ENCODE measurements at places on chromosomes 16 and 17.
A peak's percentile ranks its signal among the peaks of the same experiment; 100 is the strongest.

DNA sequence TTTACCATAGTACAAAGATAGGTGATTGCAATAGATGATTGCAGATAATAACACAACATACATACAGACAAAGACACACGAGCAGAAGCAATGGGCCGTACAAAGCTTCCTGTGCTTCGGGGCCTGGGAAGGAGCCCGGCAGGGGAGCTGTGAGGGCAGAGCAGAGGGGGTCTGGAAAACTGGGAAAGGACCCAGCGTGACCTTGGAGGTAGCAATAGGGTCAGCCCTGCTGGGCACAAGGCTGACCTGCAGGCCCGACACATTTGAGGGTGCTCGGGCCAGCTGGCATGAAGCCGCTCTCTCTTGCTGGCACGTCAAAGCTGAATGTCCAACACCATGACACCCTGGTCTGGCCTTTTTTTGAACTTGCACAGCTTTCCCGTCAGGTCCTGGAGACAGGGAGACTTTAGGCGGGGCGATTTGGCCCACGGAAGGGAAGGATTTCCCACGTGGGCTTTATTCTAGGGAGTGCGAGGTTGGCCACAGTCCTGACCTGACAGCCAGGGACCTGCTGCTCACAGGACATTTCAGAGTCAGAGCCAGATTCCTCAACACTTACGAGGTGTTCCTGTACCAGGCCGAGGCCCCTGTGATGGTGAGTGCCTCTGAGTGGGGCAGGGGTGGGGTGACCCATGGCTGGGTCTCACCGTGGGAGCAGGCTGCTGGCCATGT lies 83.2 kb downstream of the NTN1 start:
- ATAC-seq: no peak

DNA sequence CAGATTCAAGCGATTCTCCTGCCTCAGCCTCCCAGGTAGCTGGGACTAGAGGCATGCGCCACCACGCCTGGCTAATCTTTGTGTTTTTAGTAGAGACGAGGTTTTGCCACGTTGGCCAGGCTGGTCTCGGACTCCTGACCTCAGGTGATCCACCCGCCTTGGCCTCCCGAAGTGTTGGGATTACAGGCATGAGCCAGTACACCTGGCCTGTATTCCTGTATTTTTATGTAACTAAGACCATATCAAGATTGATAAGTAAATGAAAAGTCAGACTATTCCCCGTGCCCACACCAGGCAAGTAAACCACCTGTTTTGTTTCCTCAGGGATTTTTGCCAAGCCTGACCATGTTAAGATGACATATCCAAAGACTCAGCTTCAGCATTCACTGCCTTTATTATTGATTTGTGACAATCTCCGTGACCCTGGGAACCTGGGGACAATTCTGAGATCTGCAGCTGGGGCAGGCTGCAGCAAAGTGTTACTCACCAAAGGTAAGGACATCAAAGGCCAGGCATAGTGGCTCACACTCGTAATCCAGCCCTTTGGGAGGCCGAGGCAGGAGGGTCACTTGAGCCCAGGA lies 5.6 kb downstream of the MRM3 start:
- no peak for ATAC-seq

GRCh38 chr16:87918866-87919680 lies 17.3 kb downstream of the CA5A start:
- ATAC-seq: no peak

DNA sequence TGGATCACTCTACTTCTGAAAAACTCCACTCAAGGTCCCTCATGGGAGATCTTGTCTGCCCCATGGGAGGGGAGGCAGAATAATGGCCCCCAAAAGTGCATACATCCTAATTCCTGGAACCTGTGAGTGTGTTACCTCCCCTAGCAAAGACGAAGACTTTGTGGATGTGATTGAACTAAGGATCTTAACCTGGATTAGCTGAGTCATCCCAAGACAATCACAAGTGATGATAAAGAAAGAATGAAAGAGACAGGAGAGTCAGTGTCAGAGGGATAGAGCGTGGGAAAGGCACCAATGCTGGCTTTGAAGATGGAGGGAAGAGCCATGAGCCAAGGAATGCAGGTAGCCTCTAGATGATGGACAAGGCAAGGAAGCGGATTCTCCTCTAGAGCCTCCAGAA lies 374.7 kb upstream of the DYNLRB2 start:
- no peak for ATAC-seq

GRCh38 chr17:33007186-33007585 lies 15.5 kb downstream of the SPACA3 start:
- no peak for ATAC-seq

DNA sequence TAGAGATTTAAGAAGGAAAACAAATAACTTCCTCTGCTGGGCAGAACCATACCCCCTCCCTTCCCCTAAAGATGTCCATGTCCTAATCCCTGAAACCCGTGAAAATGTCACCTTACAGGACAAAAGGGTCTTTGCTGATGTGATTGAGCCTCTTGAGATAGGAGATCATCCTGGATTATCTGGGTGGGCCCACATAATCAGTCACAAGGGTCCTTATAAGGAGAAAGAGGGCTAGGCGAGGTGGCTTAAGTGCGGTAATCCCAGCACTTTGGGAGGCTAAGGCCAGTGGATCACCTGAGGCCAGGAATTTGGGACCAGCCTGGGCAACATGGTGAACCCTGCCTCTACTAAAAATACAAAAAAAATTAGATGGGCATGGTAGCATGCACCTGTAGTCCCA lies 12.0 kb upstream of the SLC39A11 start:
- ATAC-seq: no peak

- no peak for ATAC-seq
Observed at GRCh38 chr17:7196651-7197401, 17.7 kb upstream of the ASGR1 start.

GRCh38 chr17:75508931-75509361 lies 6.4 kb downstream of the CASKIN2 start:
- ATAC-seq: no peak

- no peak for ATAC-seq
Observed at GRCh38 chr17:56548661-56549060, 44.8 kb upstream of the NOG start.

DNA sequence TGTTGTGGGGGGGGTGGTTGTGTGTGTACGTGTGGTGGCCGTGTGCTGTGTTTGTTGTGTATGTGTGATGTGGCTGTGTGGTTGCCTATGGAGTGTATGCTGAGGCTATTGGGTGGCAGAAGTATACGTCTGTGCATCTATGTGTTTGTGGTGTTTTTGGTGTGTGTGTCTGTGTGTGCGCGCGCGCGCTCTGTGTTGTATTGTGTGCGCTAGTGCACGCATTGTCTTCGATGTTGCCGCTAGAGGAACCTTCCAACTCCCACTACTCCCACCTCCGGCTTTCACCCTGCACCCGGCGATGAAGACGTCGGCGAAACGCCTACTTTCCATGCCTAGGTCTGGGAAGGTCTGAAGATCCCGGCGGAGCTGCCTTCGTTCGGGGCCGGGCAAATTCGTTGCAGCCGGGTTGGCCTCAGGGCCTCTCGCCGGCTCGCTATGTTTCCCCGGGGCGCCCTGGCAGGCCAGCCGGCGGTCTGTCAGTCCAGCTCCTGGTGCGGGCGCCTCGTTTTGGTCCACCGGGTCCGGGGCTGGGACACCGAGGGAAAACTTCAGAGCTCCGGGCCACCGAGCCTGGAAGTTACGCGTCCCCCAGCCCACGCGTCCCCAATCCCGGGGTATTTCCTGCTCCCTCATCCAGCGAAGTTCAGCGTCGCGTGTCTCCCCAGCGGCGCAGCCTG lies 5.2 kb upstream of the DLX4 start:
- ATAC-seq: no peak

GRCh38 chr17:58968426-58969061 lies 138.1 kb downstream of the TRIM37 start:
- no peak for ATAC-seq

DNA sequence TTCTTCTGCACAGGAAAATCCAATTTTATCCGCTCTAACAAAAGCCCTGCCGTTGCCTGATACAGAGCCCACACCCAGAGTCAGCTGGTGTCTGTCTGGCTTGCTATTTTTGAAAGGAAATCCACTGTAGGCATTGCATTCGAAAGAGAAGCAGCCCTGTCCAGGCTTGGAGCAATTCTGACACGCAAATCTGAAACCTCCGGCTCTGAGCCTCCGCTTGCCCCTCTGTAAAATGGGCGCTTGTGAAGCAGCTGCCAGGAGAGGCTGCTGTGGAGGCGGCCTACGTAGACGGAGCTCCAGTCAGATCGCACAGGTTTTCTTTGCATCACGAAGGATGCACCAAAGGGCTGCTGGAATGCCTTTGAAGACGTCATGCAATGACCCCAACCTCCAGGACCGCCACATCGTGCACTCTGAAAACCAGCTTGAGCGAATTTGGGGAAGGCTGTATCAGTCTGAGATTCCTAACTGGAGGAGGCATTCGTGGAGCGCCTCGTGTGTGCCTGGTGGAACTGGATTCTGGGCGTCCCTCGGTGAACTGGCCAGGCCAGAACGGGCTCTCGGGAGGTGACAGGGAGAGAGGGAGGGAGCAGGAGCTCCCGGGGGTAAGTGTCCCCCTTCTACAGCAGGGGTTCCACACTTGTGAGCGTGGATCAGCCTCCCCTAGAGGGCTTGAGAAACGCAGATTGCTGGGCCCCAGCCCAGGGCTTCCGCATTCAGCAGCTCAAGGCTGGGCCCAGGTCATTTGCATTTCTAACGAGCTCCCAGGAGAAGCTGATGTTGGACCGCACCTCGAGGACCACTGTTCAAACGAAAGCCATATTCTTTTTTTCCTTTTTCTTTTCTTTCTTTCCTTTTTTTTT lies 215.5 kb downstream of the MRTFB start:
- ATAC-seq: peak; percentile 24

DNA sequence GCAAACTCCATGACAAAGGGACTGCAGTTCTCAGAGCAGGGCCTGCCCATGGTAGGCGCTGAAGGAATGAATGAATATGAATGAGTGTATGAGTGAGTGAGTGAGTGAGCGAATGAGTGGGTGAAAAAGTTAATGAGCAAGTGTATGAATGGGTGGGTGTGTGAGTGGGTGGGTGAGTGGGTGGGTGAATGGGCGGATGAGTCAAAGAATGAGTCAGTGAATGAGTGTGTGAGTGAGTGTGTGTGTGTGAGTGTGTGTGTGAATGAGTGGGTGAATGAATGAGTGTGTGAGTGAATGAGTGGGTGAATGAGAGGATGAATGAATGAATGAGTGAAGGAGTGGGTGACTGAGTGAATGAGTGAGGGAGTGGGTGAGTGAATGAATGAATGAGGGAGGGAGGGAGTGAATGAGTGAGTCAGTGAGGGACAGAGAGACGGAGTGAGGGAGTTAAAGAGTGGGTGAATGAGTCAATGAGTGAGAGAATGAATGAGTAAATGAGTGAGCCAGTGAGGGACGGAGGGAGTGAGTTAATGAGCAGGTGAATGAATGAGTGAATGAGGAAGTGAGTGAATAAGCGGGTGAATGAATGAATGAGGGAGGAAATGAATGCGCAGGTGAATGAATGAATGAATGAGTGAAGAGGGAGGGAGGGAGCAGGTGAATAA lies 11.1 kb upstream of the CHMP6 start:
- ATAC-seq: peak; percentile 45

- peak; percentile 95 for ATAC-seq
Observed at GRCh38 chr17:42704837-42705494, 22.6 kb downstream of the CNTNAP1 start.

GRCh38 chr17:77942112-77942988 lies 16.2 kb upstream of the TNRC6C start:
- ATAC-seq: no peak

- no peak for ATAC-seq
Observed at GRCh38 chr17:56830726-56831368, 2.9 kb downstream of the C17orf67 start.

DNA sequence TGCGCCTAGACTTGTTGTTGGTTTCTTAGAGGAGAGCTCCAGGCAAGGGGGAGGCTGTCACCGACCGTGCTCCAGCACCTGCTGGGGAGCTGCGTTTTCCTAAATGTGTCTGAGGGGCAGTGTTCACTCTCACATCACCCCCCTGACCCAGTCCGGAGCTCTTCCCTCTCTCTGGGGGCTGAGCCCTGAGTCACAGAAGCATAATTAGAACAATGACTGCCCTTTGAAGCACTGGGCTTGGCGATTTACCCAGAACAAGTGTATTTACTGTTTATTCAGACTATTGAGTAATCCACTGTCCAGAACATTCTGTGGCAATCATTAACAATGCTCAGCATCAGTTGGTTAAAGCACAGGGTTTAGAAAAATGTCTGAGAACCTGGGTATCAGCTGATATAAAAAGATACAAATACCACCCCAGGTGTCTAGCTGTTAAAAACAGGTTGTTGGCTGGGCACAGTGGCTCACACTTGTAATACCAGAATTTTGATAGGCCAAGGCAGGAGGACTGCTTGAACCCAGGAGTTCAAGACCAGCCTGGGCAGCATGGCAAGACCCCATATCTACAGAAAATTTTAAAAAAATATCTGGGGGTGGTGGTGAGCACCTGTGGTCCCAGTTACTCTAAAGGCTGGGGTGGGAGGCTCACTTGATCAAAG lies 8.1 kb downstream of the CES4A start:
- ATAC-seq: no peak

GRCh38 chr16:68086336-68086841 lies 1.2 kb downstream of the NFATC3 start:
- no peak for ATAC-seq

DNA sequence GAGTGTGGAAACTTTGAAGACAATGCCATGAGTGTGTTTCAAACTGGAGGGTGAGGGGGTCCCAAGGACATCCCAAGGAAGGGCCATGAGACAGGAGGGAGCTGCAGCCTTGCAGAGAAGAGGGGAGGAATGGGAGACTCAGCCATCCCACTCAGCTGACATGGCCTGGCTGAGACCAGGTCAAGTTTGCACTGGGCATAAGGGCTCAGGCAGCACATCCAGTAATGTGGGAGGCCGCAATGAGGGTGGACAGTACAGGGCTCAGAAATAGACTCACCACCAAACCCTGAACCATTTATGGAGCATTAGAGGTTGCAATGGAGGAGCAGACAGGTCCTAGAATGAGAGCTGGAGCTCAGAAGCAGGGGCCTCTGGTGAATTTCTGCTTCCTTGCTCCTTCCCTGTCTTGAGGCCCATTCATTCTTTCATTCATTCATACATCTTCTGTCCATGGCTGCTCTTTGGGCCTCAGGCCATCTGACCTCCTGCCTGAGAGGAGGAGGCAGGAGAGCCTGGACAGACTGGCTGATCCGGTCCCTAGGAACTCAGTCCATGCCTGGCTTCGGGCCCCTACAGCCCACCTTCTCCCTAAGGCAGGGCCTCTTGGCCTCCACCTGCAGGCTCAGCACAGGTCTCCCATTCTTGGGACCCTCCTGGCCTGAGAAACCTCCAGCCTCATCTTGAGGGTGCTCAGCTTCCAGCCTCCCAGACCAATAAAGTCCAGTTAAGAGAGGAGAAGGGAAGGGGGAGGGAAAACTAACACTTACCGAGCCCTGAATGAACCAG lies 70.5 kb upstream of the CDH5 start:
- no peak for ATAC-seq
